ENCODE measurements at places on chromosomes 11 and 22.

GRCh38 chr22:27212102-27212501, 554.7 kb downstream of the MIAT start:
- no peak for DNase-seq

DNA sequence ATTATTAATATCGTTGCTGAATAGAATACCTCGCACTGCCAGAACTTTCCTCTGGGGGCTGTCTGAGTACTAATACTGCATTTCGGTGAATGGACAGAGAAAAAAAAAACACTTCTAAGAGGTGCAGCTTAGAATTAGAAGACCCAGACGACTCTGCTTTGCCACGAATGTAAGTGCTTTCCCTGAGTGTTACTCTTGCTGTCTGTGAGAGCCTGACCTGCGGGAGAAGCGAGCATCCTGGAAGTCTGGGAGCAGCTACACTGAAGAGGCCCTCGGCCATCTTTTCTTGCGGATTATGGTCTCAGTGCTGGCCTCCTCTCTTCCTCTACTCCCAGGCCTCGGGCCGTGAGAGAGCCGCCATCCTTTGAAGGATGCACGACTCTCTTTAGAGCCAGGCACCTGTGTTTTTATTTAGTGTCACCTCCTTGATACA, 94.9 kb downstream of the SCN3B start:
- no peak for DNase-seq

GRCh38 chr22:27790376-27791158, 11.0 kb downstream of the MN1 start:
- no peak for DNase-seq

- no peak for DNase-seq
These were observed 51.6 kb downstream of the ST14 start for GRCh38 chr11:130211144-130211543.

- DNase-seq: no peak
These were observed 84.4 kb upstream of the SPON1 start for GRCh38 chr11:13878077-13878476.
